CD4-positive, alpha-beta T cell (primary cell): ENCODE measurements at places on chromosomes 5 and 9. TPM values are rescaled to one million over a fixed set of nuclear protein-coding genes. Genes with fewer than 3 reads are reported as not detected.

Gene SLC46A2
- total RNA-seq = not detected

Gene CARTPT
- total RNA-seq = not detected

Gene GABRP
- not detected for total RNA-seq

Gene MEIKIN
- total RNA-seq = not detected

Gene AMBP
- total RNA-seq = not detected

Gene PCDHB14
- total RNA-seq = not detected

Gene PCDHA9
- total RNA-seq = not detected

Gene ENHO
- not detected for total RNA-seq

DNA sequence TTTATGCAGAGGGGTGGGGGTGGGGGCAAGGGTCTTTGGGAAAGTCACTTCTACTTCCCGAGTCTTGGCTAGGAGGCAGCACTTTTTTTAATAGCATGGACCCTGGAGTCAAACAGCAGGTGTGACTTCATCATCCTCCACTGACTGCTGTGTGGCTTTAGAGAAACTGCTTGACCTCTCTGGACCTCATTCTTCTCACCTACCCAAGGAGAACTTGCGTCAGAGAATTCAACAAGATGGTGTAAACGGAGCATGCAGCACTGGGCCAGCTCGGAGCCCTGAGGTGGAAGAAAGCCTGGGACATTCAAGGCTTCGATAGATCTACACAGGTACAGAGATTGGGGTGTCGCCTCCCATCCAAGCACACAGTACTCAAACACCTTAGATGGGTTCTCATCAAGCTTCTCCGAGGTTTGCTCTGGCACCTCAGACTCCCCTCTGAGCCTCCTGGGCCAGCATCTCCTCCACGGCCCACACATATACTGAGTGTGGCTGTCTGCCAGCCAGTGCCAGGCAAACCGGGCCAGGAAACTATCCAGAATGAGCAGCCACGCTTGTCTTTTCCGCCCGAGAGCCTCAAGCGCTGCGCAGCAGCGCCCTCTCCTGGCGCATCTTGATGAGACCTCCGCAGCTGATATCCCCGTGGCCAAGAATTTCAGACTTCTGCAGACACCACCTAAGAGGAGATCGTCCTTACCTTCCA, 4.6 kb upstream of the SLC25A48 start:
- no peak for DNase-seq

DNA sequence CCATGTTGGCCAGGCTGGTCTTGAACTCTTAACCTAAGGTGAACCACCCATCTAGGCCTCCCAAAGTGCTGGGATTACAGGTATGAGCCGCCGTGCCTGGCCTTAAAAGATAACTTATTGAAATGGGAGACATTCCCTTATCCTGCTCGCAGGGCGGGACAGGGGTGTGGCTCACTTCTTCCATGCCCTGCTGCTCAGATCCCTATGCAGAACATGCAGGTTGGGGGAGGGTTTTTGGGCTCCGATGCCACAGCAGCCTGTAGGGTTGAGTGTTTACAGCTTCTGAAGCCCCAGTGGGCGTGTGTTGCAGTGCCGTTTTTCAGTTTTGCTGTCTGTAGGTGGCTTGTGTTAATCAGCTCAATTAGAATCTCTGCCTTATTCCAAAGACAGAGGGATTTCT, 108.0 kb upstream of the BRINP1 start:
- no peak for DNase-seq

GRCh38 chr5:102529031-102529430, 30.2 kb upstream of the SLCO6A1 start:
- DNase-seq = no peak

DNA sequence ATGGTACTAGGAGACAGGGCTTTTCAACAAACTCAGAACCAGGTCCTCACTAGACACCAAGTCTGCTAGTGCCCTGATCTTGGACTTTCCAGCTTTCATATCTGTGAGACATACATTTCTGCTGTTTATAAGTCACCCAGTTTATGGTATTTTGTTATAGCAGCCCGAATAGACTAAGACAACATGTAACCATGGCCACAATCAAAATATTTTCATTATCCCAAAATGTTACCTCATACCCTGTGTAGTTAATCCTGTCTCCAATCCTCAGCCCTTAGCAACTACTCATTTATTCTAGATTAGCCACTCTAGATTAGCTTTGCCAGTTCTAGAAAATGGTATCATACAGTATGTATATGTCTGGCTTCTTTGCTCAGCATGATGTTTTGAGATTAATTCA, 6.3 kb upstream of the ATG10 start:
- no peak for DNase-seq

- no peak for DNase-seq
These were observed 16.8 kb downstream of the SERINC5 start for GRCh38 chr5:80238778-80239679.

DNA sequence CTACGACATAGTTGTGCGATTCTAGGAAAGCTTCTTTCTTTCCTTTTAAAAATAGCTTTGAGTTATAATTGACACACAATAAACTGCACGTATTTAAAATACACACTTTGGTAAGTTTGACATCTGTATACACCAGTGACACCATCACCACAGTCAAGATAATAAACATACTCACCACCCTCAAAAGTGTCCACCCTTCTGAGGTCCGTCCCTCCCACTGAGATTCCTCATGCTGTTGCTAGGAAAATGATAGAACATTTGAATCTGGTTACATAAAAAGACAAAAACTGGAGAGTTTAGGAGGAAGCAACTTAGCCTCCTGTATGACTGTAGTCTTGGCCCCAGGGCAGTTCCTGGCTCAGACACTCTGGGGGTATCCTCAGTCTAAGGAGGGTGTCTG, 17.2 kb downstream of the S100Z start:
- no peak for DNase-seq

DNA sequence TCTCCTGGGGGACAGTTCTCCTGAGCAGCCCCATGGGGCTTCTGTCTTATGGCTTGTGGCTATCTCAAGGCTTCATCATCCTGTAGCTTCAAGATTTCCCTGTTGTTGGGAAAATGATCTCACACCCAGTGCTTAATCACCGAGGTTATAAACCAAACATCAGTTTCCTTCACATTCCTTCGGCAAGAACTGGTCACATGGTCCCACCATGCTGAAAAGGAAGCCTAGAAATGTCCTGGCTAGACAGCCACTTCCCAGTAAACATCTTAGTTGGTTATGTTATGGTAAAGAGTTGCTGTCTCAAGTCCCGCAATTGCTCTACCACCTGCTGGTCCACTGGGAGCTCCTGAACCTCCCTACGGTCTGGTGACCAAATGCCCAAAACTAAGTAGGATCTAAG, 66.0 kb downstream of the RAB3C start:
- DNase-seq = no peak

GRCh38 chr9:84670138-84671041, 861 bp downstream of the NTRK2 start:
- no peak for DNase-seq

DNA sequence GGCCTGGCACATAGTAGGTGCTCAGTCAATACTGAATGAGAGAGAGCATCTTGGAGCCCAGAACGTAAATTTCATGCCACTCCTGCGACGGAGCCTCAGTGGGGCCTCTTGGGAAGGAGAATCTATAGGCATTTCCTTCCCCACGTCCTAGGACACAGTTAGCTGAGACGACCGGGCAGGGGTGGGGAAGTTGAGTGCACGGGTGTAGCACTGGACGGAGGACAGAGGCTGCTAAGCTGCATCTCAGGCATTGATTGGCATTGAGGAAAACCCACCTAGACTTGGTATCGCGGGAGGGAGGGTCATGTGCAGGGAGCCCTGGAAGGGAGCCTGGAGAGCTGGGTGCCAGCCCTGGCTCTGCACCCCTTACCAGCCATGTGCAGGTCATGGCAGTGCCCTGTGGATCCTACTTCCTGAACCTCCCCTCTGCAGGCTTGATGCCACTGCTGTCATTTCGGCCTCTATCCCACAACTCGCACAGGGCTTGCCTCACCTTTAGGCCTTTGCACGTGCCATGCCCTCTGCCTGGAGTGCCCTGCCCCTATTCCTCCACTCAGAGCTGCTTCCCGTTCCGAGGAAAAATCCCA, 25.6 kb downstream of the NEK6 start:
- no peak for DNase-seq

DNA sequence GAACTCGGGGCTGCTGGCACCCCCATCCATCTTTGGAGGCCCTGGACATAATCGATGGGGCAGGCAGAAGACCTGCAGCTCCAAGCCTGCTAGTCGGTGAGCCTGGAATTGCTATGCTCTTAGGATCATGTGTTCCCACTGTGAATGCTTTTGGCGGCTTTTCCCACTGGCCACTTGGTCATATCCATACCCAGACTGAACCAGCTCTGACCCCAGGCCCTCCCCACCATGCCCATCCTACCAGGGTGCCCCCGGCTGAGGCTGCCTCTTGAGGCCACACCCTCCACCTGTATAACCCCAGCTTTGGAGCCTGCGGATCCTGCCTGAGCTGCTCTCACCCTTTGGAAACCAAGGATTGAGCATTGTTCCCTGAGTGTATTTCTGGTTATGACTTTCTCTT, 113.5 kb downstream of the TENT4A start:
- no peak for DNase-seq

DNA sequence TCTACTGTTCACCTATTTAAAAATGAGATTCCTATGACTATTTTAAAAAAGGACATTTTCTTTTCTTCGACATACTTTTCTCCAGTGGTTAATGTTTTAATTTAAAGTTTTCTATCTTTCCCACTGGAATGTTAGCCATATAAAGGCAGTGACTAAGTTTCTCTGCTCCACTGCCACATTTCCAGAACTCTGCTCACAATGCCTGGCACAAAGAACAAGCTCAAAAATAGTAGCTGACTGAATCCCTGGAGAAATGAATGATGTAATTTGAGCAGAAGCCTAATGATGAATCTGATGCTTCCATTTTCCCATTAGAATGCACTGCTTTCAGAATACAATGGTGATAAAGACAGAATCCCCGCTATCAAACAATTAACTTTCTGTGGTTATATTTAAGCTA, 817.8 kb downstream of the MTRR start:
- DNase-seq = no peak

DNA sequence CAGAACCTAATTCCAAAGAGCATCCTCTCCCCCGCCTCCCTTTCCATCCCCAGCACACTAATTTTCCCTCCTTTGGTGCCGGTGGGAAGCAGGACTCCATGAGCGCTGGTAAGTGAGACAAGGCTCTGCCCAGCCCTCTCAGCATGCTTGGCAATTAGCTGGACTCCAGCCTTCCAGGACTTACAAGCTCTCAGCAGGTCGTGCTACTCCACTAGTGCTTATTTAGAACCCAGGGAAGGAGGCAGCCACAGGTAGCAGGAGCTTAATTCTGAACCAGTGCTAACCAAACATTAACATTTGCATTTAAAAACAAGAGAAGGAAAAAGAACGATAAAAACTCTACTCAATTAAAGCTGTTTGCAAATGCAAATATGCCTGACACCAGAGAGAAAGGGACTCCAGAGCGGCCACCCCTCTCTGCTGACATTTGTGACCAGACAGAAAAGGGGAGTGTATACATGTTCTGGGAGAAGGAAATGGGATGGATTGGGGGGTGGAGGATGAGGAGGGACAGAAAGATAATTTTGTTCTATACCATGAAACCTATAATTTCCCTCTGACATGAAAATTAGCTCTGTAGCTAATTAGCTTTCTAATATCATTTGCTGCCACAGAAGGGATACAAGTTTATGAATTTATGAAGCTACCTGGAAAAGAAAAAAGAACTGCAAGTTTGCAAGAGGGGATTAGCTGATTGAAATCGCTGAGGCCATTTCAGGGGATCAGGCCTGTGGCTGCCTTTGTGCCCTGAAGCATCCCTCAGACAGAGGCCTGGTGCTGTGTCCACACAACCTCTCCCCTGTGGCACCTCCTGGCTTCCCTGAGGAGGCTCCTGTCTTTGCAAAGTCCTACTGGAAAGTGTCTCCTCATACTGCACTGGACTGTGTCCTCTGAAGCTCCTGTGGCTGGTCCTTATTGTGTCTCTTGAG, 266.3 kb downstream of the SEC61B start:
- DNase-seq = no peak

- no peak for DNase-seq
These were observed 29.9 kb downstream of the SKP1 start for GRCh38 chr5:134146651-134147518.

DNA sequence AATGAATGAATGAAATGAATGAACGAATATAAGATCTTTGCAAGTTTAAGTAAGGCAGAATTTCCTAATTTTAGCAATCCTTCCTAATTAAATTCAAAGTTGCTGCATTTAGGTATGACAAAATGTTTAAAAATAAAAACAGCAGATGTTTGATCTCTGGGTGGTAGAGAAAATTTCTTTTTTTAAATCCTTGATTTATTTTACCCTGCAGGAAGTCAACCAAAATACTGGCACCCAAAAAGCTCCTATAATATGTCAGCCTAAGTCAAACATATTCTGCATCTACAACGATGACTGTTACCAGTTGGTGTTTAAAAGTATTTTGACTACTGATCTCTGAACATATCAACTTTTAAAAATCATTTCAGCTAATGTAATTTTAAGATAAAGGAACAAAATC, 58.4 kb downstream of the TTC39B start:
- DNase-seq = no peak

GRCh38 chr5:59591162-59591561, 302.4 kb downstream of the PDE4D start:
- DNase-seq = no peak

- no peak for DNase-seq
These were observed 243.0 kb upstream of the NR4A3 start for GRCh38 chr9:99578666-99579065.

DNA sequence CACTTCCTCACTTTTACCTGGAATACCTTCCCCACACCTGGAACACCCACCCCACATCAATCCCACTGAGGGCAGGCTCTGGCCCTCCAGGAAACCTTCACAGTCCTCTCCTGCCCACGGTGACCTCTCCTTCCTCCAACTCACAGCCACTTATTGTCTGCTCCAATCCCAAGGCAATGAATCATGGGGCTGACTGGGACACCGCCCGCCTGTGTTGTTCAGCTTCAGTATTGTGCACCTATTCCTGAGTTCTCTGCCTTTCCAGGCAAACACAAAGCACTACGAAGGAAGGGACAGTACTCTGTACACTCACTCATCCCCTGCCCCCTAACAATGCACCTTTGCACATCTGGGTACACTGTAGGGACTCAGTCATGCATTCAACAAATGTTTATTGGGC, 7.3 kb downstream of the PCDH1 start:
- DNase-seq = no peak

- no peak for DNase-seq
These were observed 112.3 kb downstream of the TRPM6 start for GRCh38 chr9:74775396-74775795.

DNA sequence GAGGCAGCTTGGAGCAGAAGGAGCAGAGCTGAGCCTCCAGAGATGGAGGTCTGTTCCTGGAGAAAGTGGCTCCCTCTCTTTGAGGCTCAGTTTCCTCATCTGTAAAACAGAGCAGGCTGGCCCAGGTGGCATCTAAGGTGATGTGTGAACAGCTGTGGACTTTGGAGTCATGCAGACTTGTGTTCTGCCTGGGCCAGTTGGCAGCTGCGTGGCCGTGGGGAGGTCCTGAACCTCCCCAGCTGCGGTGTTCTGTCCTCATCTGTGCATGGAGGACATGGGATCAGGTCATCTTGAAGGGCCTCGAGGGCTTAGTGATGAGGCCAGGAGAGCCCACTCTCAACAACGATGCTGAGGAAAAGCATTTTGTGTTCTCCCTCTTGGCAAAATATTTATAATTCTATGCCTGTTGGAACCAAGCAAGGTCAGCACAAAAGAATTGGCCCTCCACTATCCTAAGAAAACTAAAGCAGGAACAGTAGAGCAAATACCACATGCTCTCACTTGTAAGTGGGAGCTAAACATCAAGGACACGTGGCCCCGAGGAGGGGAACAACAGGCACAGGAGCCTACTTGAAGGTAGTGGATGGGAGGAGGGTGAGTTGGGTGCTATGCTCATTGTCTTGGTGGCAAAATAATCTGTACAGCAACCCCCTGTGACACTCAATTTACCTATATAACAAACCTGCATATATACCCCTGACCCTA, 63.2 kb upstream of the COL15A1 start:
- DNase-seq = no peak
